Suppressor macrophage treated with lipopolysaccharide for 1 hour (primary cell): ENCODE measurements at places on chromosomes 6 and 20.

GRCh38 chr6:56550301-56550700 lies 92.4 kb downstream of the DST start:
- peak; percentile 4 for DNase-seq

GRCh38 chr20:14470231-14470899 lies 133.0 kb upstream of the FLRT3 start:
- DNase-seq, result no peak

DNA sequence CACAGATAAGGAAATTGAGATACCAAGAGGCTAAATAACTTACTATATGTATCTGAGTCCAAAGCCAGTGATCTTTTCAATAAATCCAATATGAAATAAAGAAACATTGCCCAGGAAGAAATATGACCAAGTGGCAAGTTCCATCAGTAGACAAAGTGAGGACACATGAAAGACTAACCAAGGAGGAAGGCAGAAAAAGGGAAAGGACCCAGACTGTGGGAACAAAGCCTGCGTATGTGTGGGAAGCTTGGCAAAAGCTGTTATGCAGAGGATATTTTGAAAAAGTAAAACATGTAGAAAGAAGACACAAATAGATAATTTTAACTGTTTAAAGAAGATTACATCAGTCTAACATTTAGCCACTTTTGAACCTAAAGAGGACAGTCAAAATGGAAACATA lies 264.4 kb upstream of the PRDM1 start:
- DNase-seq, result peak; percentile 54

DNA sequence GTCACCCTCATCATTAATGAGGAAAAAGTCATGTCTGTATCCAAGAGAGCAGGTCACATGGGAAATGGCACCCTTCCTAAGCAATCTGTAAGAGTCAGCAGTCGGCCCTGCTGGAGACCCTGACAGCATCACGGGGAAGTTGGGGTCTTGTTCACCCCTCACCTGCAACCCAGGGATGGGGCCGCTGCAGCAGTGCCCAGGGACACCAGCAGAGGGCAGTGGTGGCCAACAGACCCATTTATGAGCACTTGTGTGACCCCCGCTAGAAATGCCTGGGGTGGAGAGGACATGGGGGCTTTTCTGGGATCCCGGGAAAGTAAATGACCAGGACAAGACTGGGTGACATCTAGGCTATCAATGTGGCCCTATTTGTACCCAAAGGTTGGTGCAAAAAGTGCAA lies 35.9 kb downstream of the ANKRD60 start:
- no peak for DNase-seq

- peak; percentile 19 for DNase-seq
Observed at GRCh38 chr6:153001767-153002612, 519 bp downstream of the MTRF1L start.

DNA sequence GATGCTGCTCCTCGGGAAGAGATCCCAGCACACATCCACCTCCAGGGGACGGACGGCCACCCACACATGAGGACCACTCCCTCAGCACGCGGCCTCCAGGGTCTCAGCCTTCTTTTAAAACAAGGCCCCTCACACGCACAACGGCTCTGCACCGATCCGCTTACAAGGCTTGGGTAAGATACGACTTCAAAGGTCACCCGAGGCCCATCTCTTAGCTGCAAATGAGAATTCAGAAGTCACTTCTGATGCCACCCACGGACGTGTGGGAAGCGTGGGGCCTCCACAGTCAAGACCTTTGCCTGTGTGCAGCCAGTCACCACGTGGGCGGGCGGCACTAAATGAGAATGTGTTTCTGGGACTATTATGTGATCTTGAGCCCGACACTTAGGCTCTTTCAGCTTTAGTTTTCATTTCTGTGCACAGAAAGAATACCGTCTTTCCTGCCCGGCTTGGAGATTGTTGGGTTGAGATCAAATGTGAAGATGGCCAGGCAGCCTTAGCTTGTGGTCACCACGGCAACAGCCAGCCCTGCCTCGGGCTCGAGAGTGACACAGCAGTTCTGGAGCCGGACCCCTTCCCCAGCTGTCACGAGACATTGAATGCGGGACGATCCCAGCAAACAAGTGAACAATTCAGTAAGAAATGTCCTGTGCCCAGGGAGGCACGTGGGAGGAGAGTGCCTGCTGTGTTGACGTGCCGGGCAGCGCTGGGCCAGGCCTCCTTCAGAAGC lies 91.6 kb downstream of the RAMACL start:
- peak; percentile 27 for DNase-seq

GRCh38 chr6:38012573-38012972 lies 193.0 kb downstream of the ZFAND3 start:
- peak; percentile 52 for DNase-seq

DNA sequence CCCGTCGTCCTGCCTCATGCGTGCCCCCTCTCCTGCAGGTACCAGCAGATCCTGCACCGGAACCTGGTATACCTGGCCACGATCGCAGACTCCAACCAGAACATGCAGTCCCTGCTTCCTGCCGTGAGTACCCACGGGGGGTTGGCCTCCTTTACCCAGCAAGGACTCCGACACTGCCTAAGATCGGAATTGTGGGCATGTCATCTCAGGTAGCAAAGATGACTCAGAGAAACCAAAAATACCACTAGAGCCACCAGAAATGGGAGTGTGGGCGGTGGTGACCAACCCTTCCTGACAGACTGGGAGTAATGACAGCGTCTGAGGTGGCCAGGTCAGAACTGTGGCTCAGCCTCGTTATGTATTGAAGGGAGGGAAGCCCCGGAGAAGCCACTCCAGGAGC lies 16.3 kb downstream of the SS18L1 start:
- DNase-seq, result no peak

GRCh38 chr6:149480502-149481280 lies 4.1 kb downstream of the ZC3H12D start:
- no peak for DNase-seq

DNA sequence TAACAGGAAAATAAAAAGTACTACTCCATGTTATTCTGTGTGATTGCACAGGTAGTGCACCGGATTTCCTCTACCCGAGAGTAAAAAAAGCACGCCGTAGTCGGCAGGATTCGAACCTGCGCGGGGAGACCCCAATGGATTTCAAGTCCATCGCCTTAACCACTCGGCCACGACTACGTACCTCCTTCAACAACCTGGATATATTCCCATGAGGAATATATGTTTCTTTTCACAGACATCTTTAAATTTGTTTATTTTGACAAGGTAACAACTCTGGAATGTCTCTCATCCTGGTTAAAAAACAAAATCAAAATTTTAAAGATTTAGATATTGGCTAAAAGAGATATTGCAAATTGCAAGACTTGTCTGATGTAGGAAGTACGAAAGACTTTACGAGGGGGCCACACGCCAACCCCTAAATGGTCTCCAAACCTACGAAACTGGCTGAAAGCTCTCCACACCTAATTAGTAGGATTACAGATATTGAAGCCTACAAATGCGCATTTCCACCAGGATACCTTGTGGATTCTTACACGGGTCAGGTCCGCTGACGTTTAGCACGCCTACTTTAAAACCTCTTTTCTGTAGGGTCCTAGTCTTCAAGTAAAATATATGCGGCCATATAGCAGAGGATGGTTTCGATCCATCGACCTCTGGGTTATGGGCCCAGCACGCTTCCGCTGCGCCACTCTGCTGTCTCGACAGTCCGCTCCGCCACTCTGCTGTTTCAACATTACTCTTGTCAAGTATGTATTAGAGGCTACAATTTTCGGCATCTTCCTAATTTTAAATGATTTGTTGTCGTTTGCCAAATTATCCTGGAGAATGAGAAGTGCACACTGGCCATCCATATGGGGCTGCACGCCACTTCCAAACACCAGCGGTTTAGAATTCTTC lies 52.2 kb upstream of the BTN3A2 start:
- peak; percentile 76 for DNase-seq

- no peak for DNase-seq
Observed at GRCh38 chr6:113960795-113961194, 10.2 kb downstream of the HDAC2 start.

DNA sequence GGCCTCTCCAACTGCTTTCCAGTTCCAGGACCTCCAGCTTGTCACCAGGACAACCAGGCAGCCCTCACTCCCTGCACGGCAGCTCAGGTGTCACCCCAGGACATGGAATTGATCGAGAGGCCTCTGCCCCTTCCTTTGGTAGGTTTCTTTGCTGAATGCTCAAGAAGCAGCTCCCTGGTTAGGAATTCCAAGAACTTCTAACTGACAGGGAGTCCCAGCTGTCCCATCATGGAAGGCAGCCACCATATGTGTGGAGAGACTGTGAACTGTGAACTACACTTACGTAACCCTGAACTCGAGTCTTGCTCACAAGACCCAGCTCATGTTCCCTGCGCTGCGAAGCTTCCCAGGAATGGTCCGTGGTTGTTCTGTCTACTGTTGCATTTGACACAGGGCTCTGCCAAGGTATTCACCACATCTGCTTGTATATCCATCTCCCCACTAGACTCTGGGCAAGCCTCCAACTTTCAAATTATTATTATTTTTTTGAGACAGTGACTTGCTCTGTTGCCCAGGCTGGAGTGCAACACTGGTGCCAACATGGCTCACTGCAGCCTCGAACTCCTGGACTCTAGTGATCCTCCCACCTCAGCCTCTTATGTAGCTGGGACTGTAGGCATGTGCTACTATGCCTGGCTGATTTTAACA lies 35.7 kb downstream of the MGME1 start:
- no peak for DNase-seq

GRCh38 chr6:112205427-112206109 lies 48.8 kb downstream of the LAMA4 start:
- DNase-seq, result no peak

DNA sequence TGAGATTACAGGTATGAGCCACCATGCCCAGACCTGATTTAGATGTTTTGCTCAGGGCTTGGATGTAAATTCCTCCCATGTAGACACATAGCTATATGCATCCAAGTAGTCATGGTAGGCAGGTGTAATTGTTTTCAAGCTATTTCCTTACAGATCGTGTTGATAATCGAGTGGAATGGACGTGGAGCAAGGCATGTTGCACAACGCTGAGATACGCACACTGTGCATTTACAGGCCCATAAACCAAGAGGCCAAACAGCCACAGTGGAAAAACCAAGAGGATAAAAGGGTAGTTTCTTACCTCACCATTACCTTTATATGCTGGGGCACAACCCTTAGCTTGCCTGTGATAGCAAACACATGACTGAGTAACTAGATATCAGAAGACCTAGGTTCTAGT lies 51.0 kb upstream of the ADGRF1 start:
- DNase-seq, result no peak

GRCh38 chr6:137236581-137237355 lies 17.6 kb upstream of the IFNGR1 start:
- DNase-seq, result no peak

- DNase-seq, result no peak
Observed at GRCh38 chr6:158834675-158835385, 15.7 kb upstream of the EZR start.

GRCh38 chr6:167475947-167476346 lies 151.1 kb downstream of the TTLL2 start:
- no peak for DNase-seq

- peak; percentile 59 for DNase-seq
Observed at GRCh38 chr6:25660512-25660911, 8.5 kb downstream of the SCGN start.

DNA sequence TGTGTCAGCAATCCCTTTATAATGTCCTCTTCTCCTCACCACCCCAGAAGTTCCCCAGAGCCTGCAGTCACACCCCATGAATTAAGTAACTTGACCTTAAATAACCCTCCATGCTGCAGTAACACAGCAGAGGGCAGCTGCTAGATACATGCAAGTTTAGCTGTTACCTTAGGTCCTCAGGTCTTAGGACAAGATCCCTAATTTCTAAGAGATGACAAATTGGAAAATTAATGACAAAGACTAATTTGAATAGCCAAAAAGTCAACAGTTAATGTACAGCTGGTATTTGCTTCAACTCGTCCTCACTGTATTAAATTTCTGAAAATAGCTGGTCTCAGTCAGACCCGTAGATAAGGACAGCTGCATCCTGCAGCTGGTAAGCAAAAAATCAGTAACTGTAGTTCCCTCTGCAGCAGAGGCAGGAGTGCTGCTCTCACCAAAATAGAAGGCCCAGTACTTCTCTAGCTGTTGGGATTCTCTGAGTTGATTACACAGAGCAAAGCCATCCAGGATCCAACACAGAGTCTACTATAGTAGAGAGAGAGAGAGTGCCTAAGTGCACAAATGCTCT lies 62.4 kb downstream of the TNFRSF21 start:
- peak; percentile 69 for DNase-seq

- peak; percentile 42 for DNase-seq
Observed at GRCh38 chr6:43547222-43547621, 28.6 kb downstream of the XPO5 start.

DNA sequence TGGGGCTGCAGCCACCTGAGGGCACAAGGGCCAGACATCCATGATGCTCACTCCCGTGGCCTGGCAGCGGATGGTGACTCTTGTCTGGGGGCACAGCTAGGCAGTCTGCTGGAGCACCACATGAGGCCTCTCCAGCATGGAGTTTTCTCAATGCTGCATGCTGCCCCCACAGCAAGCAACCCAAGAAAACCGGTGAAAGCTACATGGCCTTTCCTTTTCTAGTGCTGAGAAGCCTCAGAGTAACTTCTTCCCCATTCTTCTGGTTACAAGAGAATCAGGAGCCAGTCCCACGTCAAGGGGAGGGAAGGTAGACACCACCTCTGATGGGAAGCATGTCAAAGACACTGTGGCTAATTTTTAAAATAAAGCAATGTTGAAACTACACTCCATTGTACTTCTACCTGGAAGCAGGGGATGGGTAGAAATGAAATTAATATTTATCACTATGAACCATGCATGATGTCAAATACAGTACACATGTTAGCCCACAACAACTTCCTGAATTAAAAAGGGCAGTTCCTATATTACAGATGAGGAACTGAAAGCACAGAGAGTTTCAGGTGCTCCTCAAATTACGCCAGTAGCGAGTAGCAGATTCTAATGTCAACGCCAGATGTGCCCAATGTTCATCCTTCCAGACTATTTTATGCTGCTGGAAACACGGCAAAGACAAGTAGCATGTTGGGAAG lies 101.5 kb downstream of the LAMP5 start:
- DNase-seq, result peak; percentile 61

DNA sequence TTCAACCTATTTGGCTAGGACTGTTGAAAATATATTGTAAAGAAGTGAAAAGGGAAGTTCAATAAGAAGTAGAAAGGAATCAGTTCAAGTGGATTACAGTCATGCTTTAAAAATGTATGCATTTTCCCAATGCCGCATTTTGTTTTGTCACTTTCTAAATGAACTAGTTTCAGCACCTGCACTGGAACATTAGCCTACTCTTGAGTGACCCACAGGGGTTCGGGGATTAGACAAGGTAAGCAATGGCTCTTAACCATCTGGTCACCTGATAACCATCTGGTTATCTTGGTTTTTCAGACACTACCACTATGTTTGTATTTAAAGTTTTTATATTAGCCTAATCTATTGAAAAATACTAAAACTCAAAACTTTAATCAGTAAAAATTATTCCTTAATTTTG lies 97.6 kb downstream of the CD164 start:
- DNase-seq, result no peak

GRCh38 chr6:165841153-165841558 lies 178.1 kb upstream of the PDE10A start:
- DNase-seq, result no peak
